ENCODE measurements at places on chromosomes 12 and 14.

DNA sequence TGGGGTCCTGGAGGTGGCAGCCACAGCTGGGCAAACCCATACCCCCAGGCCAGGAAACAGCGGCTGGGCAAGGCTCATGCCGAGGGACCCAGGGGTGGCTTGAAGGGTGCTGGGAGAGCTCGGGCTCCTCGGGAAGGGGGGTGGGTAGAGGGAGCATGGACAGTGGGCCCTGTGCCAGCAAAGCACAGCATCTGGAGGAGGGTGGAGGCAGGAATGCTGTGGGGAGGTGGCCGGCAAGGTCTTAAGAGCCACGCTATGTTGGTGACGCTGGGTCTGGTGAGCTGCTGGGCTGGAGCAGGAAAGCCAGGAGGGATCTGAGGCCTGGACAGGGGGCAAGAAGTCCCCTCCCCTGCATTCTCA is 48.2 kb upstream of the DLK1 start:
- no peak for DNase-seq

- DNase-seq = no peak
Observed at GRCh38 chr12:66774929-66775328, 96.1 kb upstream of the GRIP1 start.

DNA sequence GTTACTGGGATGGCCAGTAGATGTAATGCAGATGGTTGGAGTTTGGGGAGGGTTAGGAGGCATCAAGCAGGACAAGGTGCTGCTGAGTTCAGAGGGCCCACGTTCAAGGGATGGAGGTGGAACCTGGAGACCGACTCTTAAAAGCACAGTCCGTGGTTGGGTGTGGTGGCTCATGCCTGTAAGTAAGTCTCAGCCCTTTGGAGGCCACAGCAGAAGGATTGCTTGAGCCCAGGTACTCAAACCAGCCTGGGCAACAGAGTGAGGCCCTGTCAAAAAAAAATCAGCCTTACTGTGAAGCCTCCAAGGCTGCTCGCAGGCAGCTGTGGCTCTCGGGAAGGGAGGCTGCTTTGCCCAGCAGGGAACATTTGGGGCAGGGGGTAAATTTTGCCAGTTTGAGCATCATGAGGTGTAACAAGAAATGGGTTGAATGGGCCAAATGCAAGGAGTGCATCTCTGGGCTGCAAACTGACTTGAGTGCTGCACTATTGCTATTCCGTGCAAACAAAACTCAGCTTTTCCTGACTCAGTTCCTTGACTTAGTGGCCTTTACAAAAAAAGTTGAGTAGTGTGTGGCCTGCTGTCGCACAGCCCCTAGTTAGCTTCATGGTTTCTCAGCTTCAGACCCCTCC is 55.0 kb downstream of the ANAPC7 start:
- DNase-seq = no peak

DNA sequence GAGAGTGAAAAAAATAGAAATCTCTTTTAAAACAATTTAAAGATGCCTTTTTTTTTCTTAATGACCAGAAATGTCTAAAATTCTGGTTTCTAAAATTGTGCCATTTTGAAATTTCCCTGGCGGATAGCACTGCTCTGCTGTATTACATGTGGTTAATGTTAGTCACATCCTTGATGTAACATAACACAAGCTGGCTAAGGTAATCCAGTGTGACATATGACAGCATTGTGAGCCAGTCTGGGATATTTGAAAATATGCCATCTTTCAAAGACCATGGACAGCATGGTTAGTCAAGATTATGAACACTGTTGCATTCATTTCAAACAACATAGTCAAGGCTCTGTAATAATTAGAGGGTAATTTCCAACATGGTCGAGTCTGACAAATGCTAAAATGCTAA is 133.2 kb downstream of the ALX1 start:
- no peak for DNase-seq

- no peak for DNase-seq
Observed at GRCh38 chr12:28887461-28887990, 261.6 kb upstream of the FAR2 start.

- no peak for DNase-seq
Observed at GRCh38 chr12:45666816-45667215, 62.7 kb upstream of the ARID2 start.

DNA sequence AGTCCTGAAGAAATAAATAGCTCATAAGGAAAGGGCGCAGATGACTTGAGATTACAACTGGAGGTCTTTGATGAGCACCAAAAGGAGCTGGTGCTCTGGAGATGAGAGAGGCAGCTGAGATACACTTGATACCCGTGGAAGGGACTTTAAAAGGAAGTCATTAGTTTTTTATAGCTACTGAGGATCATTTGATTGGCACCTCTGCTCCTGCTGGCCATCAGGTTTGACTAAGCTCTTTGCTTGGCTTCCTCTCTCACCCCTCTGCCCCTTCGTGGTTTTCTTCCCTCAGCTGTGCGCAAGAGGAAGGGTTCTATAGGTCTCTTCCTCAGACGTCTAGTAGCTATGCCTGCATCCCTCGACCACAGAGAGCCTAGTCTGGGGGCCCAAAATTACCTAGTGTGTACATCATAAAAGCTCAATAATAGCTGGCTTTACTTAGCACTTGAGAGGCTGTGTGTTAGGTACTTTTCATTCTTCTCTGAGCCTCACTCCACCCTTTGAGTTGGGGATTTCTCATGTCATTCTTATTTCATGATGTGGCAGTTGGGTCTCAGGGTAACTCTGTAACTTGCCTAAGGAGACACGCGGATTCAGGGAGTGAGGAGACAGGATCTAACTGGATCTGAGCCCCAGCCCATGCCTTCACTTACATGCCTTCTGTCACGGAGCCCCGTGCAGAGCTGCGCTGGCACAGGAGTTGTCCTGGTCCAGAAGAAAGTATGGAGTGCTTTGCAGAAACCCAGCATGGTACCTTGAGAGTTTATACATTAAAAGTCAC is 68.4 kb upstream of the ASPG start:
- DNase-seq = no peak

DNA sequence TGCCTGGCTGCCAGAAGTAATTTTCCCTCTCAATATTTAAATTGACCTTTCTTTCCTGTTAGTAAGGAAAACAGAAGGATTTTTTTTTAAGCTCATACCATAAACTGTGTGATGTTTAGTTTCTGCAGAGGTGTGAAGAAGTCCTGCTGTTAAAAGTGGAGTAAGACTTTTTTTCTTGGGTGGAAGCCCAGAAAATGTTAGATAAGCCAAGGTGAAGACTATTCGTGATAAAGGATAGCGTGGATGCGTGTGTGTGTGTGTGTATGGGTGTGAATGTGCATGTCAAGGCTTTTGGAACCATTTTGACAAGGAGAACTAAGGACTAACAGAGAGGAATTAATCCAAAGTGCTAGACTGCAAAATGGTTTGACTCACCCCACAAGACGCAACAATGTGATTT is 152.9 kb upstream of the SEL1L start:
- no peak for DNase-seq

DNA sequence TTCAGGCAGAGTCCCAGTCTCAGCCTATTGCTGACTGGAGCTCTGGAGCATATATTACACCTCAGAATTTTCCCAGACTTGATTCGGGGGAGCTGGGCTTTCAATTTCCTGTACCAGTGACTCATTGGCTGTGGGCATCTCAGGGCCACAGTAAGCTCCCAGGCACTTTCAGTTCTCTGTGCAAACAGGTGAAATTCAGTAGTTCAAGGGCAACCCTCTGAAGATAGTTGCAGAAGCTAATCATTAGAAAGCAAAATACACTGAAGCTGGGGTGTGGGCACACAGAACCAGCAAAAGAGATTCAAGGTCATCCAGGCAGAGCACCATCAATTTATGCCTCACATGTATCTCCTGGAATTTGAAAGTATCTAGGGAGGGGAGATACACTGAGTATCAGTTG is 8.1 kb upstream of the NIN start:
- DNase-seq = no peak

GRCh38 chr12:93734784-93735183 is 57.6 kb downstream of the CRADD start:
- no peak for DNase-seq

DNA sequence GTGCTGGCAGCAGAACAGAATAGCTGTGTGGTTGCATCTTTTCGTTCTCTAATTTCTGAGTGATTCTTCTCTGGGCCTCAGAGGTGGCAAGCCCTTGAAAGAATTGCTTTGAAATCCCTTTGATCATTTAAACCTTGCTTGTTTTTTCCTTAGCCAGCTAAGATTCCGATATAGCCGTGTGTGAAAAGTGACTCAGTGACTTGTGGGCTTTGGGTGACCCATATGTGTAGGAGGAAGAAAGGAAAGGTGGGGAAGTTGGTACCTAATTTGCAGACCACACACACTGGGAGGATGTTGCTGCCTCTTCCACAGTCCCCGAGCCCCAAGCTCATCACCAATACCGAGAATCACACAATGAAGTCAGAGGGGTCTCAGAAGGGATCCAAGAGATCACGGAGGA is 18.8 kb downstream of the SLC24A4 start:
- no peak for DNase-seq

DNA sequence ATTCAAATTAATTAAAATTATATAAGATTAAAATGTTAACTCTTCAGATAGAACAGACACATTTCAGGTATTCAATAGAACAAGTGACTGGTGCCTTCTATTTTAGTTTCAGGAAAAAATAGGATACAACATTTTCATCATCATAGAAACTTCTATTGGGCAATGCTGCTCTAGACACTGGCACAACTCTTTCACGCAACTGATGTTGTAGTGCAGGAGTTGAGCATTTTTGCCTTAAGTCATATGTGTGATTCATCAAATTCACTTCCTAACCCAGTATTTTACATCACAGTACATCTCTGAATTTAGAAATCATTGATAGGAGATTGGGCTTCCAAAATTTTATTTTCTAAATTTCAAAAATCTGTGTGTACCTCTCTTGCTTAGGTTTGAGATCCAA is 215.4 kb upstream of the DIO2 start:
- DNase-seq = no peak

- no peak for DNase-seq
Observed at GRCh38 chr12:62736596-62736995, 198.4 kb downstream of the PPM1H start.

DNA sequence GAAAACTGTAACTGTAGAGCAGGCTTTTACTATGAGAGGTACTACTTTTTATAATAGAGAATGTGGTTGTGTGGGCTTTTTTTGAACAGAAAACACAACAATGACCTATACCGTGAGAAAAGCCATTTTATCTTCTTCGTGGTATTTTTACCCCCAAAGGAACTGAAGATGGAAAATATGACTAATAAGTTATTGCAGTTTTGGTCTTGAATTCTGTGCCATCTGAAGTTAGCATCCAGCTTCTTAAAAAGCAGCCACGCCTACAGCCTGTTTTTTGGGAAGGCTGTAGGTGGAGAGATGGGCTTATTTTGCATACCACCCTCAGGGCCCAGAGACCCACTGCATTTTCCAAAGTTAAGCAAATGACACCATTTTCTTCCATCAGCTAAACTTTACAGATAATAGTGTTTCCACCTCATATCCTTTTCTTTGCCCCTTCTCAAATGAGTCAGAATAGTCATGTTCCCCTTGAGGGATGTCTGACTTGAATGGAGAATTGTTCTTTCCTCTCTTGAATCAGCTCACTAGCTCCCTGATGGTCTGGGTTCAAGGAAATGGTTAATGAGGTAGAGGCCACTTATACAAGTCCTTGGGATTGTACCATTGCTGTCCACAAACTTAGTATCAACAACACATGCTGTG is 53.0 kb downstream of the TBC1D30 start:
- no peak for DNase-seq

DNA sequence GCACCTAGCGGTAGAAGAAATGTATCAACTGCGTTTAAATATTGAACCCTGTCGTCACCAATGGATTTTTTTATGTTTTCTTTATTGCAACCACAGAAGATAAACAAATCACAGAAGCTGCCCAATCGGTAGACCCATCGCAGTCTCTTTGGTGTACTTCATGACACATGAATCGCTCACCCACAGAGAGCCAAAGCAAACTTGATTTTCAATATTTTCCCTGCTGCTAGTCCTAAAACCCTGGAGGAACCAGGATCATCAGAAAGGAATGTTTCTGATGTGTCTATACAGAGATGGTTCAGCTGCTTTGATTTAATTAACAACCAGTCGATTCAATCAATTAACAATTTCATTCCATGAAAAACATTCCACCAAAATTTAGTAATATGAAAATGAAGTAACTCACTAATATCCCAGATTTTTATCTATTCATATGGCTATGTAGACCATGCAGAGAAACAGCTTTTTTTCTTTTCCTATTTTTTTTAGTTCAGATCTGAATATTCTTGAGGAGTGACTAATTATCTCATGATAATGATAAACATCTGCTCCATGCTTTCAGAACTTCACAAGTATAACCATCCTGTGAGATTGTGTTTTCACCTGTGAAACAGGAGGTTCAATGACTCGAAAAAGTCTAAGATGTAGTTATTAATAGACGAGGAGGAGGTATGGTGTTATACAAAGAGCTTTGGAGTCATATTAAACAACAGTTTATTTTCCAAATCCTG is 46.1 kb downstream of the DIO2 start:
- no peak for DNase-seq

DNA sequence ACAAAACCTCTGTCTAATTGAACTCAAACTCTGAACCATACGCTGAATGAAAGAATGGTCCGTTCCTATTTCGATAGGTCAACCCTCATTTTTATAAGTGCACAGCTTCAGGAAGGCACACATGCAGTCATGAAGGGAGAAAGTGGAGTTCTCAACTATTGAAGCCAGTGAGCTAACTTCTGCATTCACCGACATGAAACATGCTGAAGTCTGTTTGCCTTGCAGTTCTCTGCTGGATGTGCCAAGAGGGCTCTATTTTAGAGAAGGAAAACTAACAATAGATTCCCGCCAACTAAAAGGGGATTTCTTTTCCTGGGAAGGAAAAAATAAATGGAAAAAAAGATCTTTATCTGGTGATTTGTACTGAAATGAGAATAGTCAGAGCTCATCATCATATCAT is 191.0 kb upstream of the PLEKHG7 start:
- DNase-seq = no peak

GRCh38 chr14:36508418-36509068 is 11.5 kb downstream of the NKX2-1 start:
- no peak for DNase-seq

DNA sequence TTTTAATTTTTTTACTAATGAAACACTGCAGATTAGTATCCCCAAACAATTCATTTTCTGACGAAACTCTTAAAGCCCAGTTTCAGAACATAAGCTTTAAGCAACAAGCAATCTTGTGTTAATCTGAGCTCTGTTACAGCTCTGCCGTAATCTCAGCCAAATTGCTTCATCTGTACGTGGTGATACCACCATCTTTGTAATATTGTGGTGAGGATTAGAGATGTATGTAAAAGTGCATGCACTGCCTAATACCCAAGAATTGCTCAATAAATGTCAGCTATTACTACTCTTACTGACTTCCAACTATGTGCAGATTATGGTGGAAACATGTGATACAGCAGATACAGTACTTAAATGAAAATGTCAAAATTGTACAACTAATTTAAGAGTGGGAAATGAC is 1.8 kb downstream of the AKAP5 start:
- DNase-seq = no peak

DNA sequence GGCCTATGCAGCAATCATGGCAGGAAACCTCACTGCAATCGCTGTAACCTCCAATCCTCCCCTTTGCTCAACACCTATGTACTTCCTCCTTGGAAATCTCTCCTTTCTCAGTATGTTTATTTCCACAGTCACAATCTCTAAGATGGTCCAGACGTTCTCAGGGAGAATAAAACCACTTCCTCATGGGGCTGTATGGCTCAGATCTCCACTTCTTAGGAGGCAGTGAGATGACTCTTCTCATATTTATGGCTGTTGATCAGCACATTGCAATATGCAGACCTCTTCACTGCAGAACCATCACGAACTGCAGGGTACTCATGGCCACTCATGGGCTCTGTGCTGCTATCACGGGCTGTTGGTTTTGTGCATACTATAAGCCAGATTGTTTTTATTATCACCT is 17.1 kb upstream of the OR4K17 start:
- DNase-seq = no peak
